Pulmonary artery endothelial cell (primary cell): ENCODE measurements at places on chromosomes 13 and 19. TPM values are rescaled to one million over a fixed set of nuclear protein-coding genes. Genes with fewer than 3 reads are reported as not detected.

- no peak for DNase-seq
These were observed 15.5 kb downstream of the MCF2L start for GRCh38 chr13:112984501-112984900.

GRCh38 chr13:21047591-21048282, 13.6 kb downstream of the LATS2 start:
- no peak for DNase-seq

DNA sequence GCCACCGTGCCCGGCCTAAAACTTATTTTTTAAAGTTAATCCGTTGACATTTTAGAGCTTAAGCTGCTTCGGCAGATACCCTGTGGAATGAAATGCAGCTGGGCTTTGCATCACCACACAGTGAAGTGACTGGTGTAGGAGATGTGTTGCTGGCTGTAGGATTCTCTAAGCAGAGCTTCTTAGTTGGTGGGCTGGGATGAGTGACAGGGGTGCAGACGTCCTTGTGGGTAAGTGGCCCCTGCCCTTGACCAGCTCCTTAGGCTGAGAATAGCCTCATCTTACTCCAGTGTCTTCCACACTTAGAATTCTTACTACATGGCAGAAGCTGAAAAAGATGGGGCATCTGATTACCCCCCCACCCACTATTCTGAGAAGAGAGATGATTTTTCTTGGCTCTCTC, 11.6 kb downstream of the GATAD2A start:
- no peak for DNase-seq

- DNase-seq: no peak
These were observed 30.1 kb downstream of the TPP2 start for GRCh38 chr13:102626928-102627327.

DNA sequence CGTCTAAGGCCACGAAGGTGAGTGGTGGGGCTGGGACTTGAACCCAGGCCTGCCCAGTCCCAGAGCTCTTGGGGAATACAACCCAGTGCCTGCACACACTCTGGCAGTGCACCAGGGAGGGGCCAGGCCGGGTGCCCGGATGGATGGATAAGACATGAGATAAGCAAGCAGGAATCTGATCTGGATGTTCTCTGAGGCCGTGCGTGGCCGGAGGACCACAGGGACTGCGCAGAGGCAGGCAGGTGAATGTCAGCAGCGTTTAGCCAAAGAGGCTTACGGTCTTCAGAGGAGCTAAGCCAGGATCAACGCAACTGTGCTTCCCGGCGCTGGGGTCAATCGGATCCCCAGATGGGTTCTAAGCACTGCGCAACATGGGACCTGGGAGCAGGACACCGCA, 1.5 kb downstream of the ZNF787 start:
- no peak for DNase-seq

DNA sequence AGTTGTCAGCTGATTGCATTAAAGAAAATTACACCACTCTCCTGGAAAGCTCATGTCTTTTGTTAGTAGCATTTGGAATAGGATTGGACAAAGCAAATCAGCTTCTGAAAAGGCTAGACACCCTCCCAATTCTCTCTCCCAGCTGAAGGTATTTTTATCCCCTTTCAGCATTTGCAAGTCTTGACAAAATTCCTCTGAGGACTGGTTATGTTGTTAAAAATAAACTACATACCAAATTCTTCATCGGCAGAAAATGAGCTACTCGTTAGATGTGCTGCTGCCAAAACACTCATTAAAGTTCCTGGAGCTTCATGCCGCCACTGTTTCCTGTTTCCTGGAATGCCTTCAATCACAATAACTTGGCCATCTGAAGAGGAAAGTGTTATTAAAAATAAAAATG, 37.1 kb downstream of the UTP14C start:
- DNase-seq: peak; percentile 17

DNA sequence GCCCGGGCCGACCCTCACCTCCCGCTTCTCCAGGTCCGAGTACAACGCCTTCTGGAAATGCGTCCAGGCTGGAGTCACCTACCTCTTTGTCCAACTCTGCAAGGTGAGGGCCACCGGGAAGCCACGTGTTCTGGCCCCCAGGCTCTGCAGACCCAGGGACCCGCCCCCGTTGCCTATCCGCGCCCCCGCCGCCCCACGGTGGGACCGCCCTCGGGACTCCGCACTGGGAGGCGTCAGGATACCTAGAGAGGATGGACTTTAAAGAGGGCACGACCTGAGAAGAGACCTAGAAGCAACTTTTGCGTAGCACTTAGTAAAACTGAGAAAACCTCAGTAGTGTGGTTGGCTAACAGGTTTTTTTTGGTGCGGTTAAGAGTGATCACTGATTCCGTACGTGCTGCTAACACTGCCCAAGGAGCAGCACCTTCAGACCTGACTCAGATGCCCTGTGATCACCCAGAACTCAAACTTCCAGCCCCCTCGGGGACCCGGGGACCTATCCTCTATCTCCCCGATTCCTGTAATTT, 492 bp downstream of the TMEM147 start:
- no peak for DNase-seq

GRCh38 chr13:35964863-35965180, 166.4 kb downstream of the DCLK1 start:
- DNase-seq: no peak

- no peak for DNase-seq
These were observed 5.5 kb upstream of the PTGER1 start for GRCh38 chr19:14480700-14481079.

GRCh38 chr19:33403973-33404304, 30.4 kb downstream of the CEBPG start:
- no peak for DNase-seq

APOC4 gene
- total RNA-seq: not detected in 2 replicates

LGALS4 gene
- not detected in 2 replicates for total RNA-seq

- DNase-seq: no peak
These were observed 23.5 kb downstream of the COL5A3 start for GRCh38 chr19:9986787-9987281.

FXYD1 gene
- total RNA-seq: 0.26 TPM in 1 of 2 replicates, not detected in the other

- DNase-seq: no peak
These were observed 1.4 kb downstream of the PSMD8 start for GRCh38 chr19:38375748-38376147.

- no peak for DNase-seq
These were observed 55.6 kb downstream of the SLC7A9 start for GRCh38 chr19:32813862-32814425.

GRCh38 chr13:50153876-50154275, 138.6 kb downstream of the KCNRG start:
- DNase-seq: no peak

DNA sequence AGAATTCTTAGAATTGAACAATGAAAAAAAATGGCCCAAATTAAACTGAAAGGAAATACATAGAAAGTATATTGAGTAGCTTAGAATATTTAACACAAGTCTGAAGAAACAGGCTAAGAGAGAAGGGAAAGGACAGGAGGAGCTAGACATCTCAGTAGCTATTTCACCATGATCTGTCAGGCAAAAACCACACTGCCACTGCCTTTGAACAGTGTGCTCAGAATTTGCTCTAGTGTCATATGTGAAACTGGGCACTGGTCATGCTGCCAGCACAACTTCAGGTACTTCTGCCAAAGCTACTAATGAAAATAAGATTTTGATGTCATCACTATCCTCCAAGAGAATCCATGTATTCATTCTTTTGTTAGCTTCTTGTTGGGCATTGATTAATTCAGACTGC, 1280.8 kb upstream of the PCDH20 start:
- DNase-seq: no peak

DNA sequence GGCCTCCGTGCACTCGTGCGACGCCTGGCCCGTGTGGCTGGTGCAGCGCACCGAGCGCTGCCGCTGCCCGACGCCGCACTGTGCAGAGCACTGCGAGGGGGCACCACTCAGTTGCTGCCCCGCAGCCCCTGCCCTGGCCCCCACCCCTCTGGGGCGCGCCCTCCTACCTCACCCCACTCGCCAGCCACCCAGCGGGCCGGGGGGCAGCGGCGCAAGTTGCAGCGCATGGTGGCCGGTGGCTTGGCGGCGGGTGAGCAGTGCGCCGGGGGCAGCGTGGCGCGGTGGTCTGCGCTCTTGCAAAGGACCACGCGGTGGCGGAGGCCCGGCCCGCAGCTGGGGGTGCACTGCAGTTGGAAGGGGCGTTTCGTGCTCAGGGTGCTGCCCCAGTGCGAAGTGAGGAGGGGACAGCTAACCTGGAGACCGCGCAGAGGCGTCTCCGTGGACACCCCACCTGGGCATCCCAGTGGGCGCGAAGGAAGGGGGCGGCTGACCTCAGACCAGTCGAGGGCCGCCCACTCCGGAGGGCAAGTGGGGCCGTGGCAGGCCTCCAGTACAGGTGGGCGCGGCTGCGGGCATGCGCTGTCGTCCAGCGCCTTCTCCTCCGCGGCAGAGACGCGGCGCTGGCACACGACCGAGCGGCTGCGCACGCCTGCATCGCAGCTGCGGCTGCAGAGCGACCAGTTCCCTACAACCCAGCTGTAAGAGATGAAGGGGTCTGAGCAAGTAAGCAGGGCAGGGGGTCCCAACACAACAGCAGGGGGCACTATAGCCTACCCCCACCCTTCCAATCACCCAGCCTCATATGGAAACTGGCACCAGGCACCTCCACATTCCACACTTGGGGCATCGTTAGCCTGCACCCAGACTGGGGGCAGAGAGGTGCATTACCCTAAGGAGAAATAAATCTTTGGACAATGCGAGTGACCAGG, 8.0 kb upstream of the MYO1F start:
- DNase-seq: no peak

NLRP4 gene
- total RNA-seq: not detected in 2 replicates

- DNase-seq: peak; percentile 64
These were observed 475 bp downstream of the KLF12 start for GRCh38 chr13:74133657-74134201.

RPS19 gene
- 650 and 665 TPM in 2 replicates for total RNA-seq

FLT1 gene
- total RNA-seq: 48.0 and 110 TPM in 2 replicates

RNF225 gene
- 0.18 TPM in 1 of 2 replicates, not detected in the other for total RNA-seq

- no peak for DNase-seq
These were observed 9.0 kb upstream of the JUND start for GRCh38 chr19:18290302-18291018.

- no peak for DNase-seq
These were observed 18.5 kb downstream of the TNFRSF19 start for GRCh38 chr13:23588666-23589065.

DNA sequence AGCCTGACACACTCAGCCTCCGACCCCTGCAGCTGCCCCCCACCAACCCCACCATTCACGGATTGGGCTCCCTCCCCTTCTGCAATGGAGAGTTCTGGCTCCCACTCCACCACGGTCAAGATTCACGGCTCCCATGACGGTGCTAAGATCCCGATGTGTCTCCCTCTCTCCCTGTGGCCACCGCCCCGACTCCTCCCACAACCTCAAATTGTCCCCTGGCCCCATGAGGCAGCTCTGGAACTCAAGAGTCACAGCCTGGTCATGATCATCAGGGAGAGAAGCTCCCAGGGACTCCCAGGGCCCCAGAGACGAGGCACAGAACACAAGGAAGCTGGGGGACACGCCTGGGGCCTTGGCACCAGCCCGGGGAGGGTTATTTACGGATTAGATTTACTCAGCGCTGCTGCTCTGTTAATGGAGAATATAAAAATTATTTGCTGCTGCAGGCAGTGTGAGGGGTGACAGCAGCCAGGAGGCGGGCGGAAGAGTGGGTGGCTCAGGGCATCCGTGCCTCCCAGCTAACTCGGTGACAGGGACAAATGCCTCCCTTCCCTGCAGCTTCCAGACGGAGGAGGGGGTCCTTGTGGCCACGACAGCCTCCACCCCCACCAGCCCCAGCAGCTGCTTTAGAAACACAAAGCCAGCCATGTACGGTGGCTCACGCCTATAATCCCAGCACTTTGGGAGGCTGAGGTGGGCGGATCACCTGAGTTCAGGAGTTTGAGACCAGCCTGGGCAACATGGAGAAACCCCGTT, 184.2 kb downstream of the PTPRS start:
- DNase-seq: no peak

KLK2 gene
- not detected in 2 replicates for total RNA-seq

- no peak for DNase-seq
These were observed 5.9 kb downstream of the RTBDN start for GRCh38 chr19:12828494-12828893.

- DNase-seq: no peak
These were observed 305.9 kb upstream of the SGCG start for GRCh38 chr13:22874839-22875238.

GRCh38 chr13:46736541-46737310, 60.2 kb downstream of the ESD start:
- DNase-seq: no peak

- no peak for DNase-seq
These were observed 8.8 kb upstream of the LRCH1 start for GRCh38 chr13:46544208-46544607.

ZNF525 gene
- 6.0 and 8.1 TPM in 2 replicates for total RNA-seq

U2AF2 gene
- 165 and 185 TPM in 2 replicates for total RNA-seq

DNA sequence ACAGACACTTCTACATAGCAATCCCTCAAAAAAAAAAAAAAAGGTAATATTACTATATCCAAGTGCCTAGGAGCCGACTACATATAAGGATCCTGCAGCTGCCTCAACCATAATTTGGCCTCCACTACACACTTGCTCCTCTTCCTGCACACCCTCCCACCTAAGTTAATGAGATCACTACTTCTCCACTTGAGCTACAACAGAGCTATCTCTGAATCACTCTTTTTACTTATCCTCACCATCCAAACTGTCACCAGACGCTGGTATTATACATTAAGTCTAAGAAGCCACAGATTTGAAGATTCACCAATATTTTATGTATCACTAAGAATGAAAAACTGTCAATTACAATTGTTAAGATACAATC, 8.3 kb downstream of the OBI1 start:
- DNase-seq: no peak

- no peak for DNase-seq
These were observed 7.5 kb downstream of the KLF16 start for GRCh38 chr19:1855828-1856255.

TRIP10 gene
- total RNA-seq: 50.5 and 52.7 TPM in 2 replicates

DNA sequence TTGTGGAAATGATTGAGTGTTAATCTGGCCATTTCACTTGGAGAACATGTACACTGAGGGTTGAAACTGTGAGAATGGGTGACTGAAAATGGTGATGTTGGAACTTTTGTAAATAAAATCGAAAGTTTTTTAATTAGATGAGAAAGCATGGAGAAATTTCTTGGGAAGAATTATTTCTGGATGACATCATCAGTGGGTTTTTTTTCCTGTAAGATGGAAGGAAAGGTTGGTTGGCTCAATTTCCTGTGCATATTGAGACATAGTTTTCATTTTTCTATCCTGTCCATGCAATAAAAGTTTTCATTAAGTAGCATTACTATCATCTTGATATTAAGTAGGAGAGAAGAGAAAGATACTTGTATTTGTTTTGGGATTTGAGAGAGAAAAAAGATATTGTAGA, 120.6 kb upstream of the HTR2A start:
- no peak for DNase-seq

SLC39A3 gene
- 18.0 and 25.9 TPM in 2 replicates for total RNA-seq

- no peak for DNase-seq
These were observed 13.6 kb upstream of the KPNA3 start for GRCh38 chr13:49806126-49806536.
